Stimulated activated naive B cell treated with anti-CD40 and anti-IgM and Interleukin-4, amounts not matched to agents 10 μg/mL and 1 μg/mL and 100 μg/mL, for 72 hours (primary cell): ENCODE measurements at places on chromosomes 2 and 18.
A peak's percentile ranks its signal among the peaks of the same experiment; 100 is the strongest.

- DNase-seq, result no peak
These were observed at the start of gene CFAP65 for GRCh38 chr2:219041252-219041651. Gene CFAP65, minus strand, starts transcription at chr2:219041516. Its CDS starts 2,468 bp downstream, at chr2:219039048.

- no peak for DNase-seq
These were observed 436.0 kb upstream of the CWC22 start for GRCh38 chr2:180442860-180443644.

DNA sequence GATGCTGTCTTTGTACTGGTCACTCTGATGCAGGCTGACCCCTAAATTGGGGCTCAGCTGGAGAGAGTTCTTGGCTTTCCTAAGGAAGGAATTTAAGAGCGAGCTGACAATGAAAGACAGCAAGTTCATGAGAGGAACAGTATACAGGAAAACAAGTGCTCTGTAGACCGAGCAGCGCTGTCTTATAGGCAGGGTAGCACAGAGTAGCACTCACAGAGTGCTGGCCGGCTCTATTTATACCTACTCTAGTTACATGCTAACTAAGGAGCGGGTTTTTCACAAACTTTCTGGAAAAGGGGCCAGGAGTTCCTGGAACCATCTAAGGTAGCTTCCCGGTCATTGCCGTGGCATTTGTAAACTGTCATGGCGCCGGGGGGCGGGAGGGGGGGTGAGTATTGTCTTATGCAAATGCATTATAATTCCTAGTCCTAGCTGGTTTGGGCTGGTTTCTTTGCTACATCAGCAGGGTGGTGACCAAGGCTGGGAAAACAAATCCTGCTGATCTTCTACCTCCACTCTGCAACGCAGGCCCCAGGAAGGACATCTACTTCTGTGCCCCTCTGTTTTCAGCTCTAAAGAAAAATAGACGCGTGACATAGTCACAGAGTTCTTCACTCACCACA, 31.6 kb upstream of the MAP3K20 start:
- DNase-seq, result no peak

DNA sequence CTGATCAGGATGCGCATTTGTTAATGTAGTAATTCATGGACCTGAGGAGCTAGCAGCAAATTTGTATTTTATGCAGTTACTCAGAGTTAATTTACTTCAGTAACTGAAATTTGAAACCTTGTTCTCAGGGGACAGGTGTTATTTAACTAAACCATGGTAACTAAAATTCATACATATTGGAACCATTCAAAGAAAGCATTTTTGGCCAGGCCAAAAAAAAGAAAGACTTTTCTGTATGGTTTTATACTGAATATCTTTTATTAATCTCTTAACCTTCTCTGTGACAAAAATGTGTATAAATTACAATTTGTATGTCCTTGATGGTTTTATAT, 4.4 kb upstream of the KLHL23 start:
- no peak for DNase-seq

DNA sequence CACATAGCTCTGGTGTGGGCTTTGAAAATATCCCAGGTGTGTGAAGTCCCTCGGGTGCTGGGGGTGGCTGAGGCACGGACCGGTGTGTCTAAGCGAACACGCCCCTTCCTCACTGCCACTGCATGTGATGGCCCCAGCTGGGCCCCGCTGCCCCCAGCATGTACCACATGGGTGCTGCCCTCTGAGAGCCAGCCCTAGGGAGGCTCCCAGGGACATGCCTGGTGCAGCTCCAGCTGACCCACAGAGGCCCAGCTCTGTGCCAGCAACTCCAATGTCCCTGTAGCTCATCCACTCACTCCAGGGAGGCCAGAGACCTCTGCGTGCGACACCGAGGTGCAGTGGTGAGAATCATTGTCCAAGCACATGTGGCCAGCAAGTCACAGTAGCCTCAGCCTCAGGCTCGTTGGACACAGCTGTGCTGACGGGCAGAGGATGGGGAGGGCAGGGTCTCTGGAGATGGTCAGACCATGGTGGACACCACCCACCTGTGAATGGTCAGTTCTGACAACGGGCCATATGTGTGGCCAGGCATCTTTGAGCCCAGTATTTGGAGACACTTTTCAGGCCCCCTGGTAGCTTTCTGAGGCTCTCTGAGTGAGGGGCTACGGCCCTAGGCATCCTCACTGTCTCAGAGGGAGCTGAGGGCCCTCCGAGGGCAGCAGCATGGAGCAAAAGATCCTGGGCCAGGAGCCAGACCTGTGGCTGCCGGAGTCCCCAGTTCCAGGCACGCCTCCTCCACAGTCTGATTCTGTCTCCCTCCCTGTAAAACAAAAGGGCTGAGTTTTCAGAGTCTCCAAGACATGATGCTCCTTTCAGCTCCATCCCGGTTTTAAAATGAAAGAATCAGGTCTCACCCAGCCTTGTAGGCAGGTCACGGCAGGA, 220.7 kb downstream of the NDUFA10 start:
- no peak for DNase-seq

GRCh38 chr2:126893606-126894005, 5.1 kb upstream of the TEX51 start:
- no peak for DNase-seq

DNA sequence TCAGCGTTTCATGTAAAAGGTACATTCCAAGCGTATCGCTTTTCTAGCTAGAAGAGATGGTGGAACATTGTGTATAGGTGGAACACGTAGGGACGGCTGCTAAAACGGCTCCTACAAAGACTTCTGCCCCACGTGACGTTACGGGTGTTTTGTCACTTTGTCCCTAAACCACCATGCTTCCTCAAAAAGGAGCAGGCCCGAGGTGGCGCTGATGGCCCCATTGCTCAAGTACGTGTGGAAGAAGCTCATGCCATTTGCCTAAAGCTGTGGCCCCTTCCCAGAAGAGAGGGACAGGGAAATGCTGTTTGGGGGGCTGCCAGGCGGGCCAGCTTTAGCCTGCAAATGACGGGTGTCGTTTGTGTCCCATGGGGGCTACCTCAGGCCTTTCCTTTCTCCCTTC, 72.7 kb downstream of the TMEM247 start:
- no peak for DNase-seq

GRCh38 chr2:147500819-147501395, 343.9 kb upstream of the ACVR2A start:
- no peak for DNase-seq

- no peak for DNase-seq
These were observed 24.7 kb downstream of the PNPT1 start for GRCh38 chr2:55668956-55669355.

GRCh38 chr2:36411962-36412444, 56.4 kb downstream of the CRIM1 start:
- no peak for DNase-seq

DNA sequence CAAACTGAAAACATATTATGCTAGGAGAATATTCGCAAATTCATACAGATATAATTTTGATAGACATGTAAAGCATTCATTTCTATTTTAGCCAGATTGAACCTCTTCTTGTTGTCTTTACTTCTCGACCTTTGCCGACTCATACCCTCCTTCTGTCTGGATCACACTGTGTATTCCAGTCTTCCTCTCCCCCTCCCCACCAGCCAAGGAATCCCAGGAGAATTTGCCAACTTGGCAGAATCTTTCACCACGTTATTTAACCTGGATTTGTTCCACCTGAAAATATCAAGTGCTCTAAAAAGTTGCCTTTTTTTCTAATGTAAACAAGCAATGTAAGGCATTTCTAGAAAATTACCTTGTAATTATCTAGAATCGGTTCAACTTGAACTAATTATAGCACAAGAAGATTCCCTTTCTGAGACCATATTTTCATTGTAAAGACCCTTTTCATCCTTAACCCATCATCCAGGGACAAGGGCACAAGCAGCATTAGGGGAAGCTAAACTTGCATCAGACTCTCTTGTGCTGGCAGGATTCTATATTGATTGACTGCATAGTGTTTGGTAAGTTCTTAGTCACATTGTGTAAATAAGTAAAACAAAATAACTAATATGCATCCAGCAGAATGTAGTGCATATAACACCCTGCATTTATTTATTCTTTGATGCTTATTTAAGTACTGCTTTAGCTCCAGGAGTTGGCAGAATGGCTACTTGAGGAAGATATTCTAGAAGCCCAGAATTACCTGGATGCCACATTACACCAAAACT, 1328.7 kb upstream of the NXPH2 start:
- no peak for DNase-seq

- no peak for DNase-seq
These were observed 38.3 kb downstream of the ZEB2 start for GRCh38 chr2:144481666-144482065.

- DNase-seq, result no peak
These were observed 12.5 kb upstream of the GRP start for GRCh38 chr18:59207506-59207905.

GRCh38 chr2:112793449-112793978, 9.2 kb upstream of the IL1A start:
- no peak for DNase-seq

DNA sequence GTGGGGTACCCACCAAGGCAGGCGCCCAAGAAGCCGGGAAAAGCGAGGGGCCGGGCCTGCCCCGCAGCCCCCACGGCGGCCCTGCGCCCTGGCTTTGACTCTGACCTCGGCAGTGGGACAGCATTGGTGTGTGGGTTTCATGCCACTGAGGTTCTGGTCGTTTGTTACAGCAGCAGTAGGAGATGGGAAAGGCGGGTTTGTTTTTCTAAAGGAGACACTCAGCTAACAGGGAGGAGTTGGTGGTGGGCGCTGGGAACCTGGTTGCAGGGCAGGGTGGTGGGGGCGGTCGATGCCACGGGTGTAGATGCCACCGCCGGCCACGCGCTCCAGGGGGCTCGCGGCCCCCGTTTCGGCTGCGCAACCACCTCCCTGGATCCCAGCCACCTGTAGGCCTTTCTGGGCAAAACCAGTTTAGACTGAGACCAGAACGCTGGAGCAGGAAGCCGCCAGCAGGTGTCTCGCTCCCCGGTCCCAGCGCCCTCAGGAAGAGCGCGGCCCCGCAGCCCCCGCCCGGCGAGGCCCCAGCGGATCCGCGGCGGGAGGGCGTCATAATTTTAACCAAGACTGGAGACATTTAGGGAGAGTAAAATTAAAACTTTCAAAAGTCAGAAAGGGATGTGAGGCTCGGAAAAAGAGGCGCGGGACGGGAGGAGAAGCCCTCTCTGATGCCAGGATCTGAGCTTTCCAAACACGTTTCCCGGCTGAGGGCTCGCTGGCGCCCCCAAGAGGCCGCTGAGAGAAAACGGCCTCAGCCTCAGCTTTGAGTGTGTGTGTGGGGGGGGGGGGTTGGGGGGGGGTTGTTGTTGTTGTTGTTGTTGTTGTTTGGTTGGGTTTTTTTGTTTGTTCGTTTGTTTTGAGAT, 17.4 kb downstream of the CIDEA start:
- peak; percentile 20 for DNase-seq

DNA sequence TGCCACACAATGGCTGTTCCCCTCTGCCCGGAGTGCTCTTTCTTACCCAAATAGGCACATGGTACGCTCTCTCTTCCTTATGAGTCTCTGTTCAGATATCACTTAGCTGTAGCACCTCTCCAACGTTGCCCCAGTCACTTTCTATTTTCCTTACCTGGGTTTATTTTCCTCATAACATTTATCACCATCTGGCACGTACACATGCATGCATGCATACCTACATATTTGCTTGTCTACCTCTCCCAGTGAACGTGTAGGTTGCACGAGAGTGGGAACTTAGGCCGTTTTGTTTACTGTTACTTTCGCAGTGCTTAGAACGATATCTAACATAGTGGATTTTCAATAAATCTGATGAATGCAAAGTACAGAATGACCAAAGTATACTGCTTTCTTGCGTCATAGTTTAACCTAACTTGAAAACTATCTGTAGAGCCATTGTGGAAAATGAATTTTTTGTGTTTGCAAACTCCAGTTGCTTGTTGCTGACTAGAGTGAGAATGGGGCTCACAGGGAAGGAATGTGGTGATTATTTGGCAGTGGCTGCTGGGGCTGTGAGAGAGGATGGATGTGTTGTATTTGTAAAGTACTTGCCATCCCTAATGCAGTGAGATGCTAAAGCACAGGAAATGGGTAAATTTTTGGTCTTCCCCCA, 47.1 kb downstream of the ACSL3 start:
- DNase-seq, result no peak

- DNase-seq, result no peak
These were observed 204.3 kb downstream of the FSIP2 start for GRCh38 chr2:185942855-185943254.

DNA sequence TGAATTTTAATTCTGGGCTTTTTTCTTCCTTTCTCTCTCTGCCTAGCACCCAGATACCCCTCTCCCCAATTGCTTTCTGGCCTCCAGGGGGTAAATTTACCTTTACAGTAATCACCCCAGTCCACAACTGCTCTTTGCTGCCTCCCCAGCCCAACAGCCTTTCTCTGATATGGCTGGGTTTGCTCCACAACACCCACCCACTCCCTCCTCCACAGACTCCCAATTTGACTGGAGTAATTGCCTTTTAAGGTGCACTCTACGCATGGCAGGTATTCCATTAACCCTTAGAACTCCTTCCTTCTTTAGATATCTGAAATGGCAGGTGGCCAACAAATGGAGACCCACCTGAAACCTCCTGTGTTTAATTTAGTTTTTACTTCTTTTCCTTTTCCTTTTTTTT, 3.6 kb downstream of the CELF4 start:
- no peak for DNase-seq

DNA sequence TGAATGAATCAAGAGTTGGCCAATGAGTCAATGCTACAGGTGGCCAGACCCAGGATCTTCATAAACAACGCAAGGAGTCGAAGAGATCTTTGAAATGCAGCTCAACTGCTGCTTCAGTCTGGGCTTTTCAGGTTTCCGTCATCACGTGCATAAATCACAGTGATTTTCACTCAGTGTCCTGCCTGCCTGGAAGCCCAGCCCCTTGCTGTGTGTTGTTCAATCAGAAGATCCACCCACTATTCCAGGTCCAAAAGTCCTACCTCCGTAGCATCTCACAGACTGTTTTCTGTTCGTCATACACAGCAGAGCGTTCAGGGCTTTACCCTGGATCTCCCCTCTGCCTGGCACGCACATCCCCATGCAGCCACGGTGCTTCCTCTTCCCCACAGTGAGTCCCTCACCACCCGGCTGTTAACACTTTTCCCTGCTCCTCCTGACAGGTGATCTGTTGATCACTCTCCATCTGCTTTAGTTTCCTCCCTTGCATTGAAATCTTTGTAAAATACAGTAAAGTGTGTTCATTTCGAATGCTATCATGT, 216.3 kb downstream of the MYT1L start:
- DNase-seq, result no peak

DNA sequence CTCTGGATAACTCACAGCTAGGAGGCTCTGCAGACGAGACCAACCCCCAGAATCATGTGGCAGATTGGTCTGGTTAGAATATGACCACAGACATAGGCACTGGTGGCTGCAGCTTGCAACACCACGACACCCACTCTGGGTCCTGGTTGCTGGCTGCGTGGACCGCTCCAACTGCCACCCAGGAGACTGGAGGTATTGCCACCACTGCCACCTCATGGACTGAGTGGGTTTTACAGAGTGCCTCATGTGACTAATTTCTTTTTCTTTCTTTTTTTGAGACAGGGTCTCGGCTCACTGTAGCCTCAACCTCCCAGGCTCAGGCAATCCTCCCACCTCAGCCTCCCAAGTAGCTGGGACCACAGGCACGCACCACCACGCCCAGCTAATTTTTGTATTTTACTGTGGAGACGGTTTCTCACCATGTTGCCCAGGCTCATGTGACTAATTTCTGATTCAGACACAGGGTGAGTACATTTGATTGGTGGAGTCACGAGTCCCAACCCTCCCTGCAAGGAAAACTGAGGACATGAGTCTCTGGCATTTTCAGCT, 29.9 kb upstream of the NT5DC4 start:
- peak; percentile 50 for DNase-seq
